Fibroblast of the aortic adventitia (primary cell): ENCODE measurements at places on chromosomes 13 and 19. TPM values are rescaled to one million over a fixed set of nuclear protein-coding genes. Genes with fewer than 3 reads are reported as not detected.
A peak's percentile ranks its signal among the peaks of the same experiment; 100 is the strongest.

GRCh38 chr13:34847766-34848165, 94.3 kb upstream of the NBEA start:
- no peak for DNase-seq

GRCh38 chr19:52823676-52824075, 2.2 kb upstream of the ZNF28 start:
- no peak for DNase-seq

- DNase-seq: peak; percentile 87
These were observed 25.0 kb downstream of the SH3GL1 start for GRCh38 chr19:4375164-4376027.

Gene RFPL4AL1
- total RNA-seq: not detected in 2 replicates

Gene DHDH
- total RNA-seq: not detected in 2 replicates
